ENCODE measurements at places on chromosomes 11 and 22.

- DNase-seq, result no peak
Observed at GRCh38 chr11:117916956-117917355, 12.2 kb downstream of the TMPRSS13 start.

DNA sequence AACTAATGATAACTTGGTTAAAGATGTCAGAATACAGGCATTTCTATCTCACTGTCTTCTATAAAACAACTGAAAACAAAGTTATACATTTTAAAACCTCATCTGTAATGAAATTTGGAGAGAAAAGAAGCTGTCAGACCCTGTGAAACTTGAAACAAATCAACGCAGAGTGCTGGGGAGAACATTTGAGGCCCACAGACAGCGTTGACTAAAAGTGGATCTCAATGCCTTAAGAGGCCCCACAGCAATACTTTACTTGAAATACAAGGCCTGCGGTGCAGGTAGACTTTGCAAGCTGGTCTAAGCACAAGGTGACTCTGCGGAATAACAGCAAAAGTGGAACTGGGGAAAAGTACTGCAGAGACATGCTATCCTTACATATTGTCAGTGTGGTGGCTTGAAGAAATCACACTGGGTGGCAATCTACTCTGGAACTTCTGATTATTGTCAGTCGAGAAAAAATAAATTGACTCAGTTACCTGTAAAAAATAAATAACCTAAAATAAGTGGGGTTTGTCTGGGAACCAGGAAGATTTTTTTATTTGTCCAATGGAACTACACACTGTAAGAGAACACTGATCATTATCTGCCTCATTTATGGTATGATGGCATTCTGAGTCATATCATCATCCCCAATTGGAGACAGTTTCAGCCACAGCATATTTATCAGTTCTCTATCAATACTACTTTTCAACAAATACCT lies 138.9 kb downstream of the LUZP2 start:
- DNase-seq, result no peak

DNA sequence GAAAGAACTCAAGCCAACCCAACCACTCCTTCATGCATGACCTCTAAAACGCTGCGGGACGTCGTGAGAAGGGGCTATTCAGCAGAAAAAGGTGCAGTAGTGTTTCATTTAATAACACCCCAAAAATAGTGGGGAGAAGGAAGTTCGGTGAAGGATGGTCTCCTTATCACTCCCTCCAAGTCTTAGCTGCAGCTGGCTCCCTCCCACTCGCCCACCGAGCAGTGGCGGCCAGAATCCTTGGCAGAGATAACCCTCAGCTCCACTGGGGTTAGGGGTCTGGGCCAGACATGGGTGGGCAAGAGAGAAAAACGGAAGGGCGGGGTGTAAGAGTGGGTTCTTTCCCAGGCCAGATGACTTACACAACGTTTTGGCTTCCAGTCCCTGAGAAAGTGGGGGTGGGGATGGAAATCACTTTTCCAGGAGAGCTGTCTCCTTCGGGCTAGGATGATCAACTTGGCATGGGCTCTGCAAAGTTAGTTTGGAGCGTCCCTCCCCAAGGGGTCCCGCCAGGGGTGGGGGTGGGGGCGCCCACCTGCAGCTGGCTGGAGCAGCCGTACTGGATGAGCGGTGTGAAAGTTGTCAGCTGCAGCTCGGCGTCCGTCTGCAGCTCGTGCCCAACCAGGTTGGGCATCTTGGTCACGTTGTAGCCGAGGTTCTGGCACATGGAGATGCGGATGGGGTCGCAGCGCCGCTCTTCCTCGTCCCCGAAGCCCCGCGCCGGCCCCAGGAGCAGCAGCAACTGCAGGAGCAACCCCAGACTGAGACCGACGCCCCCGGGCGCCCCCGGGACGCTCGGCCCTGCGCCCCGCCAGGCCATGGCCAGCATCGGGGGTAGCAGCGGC lies 705 bp downstream of the FZD4 start:
- no peak for DNase-seq

DNA sequence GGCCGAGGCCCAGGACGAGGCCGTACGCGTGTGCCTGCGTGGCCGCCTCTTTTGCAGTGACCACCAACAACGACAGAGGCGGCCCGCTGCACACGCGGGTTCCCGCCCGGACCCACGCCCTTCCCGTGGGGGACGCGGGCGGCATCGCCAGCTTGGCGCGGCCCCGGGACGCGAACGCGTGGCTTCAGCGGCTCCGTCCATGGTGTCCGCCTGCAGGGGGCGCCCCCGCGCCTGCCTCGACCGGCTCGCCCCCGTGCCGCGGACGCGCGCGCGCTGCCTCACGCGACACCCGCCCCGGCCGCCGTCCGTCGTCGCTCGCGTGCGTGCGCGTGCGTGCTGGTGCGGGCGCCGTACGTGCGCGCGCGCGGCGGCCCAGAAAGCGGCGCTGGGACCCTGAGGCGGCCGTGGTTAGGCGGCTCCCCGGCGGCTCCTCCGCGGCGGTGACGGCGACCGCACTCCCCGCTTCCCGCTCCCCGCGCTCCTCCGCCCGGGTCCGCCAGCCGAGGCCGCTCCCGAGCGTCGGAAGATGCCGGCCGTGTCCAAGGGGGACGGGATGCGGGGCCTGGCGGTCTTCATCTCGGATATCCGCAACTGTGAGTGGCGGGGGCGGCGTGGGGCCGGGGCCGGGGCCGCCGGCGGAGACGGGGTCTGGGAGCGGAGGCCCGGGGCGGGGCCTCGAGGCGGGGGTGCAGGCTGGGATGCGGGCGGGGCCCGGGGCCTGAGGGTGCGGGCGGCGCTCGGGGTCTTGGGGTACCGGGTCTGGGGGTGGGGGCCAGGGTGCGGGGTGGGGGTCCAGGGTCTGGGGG lies at the start of gene AP2A2:
Gene AP2A2 (plus strand): TSS at position 375 of the 806 bp plus-strand sequence. CDS start 152 bp downstream, at position 527.
- peak; percentile 80 for DNase-seq

DNA sequence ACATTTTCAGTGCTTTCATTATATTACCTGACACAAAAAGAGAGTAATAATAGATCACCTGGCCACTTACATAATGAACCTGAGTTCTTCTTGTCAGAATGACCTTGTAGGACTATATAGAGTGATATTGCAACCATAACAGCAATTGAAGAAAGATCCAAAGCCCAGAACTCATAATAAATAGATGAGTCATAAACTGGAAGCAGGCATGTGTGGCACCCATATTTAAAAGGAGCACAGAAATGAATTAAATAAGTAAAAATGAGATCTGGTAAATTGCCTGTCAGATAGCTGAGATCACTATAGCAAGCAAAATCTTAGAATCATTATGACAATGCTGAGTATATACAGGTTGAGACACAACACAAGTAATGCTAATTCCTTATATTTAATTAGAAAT lies 331.8 kb downstream of the AASDHPPT start:
- no peak for DNase-seq

GRCh38 chr11:61760946-61761345 lies 8.5 kb downstream of the MYRF start:
- no peak for DNase-seq
